Astrocyte of the spinal cord (primary cell): ENCODE measurements at places on chromosomes 3 and 15.
A peak's percentile ranks its signal among the peaks of the same experiment; 100 is the strongest.

DNA sequence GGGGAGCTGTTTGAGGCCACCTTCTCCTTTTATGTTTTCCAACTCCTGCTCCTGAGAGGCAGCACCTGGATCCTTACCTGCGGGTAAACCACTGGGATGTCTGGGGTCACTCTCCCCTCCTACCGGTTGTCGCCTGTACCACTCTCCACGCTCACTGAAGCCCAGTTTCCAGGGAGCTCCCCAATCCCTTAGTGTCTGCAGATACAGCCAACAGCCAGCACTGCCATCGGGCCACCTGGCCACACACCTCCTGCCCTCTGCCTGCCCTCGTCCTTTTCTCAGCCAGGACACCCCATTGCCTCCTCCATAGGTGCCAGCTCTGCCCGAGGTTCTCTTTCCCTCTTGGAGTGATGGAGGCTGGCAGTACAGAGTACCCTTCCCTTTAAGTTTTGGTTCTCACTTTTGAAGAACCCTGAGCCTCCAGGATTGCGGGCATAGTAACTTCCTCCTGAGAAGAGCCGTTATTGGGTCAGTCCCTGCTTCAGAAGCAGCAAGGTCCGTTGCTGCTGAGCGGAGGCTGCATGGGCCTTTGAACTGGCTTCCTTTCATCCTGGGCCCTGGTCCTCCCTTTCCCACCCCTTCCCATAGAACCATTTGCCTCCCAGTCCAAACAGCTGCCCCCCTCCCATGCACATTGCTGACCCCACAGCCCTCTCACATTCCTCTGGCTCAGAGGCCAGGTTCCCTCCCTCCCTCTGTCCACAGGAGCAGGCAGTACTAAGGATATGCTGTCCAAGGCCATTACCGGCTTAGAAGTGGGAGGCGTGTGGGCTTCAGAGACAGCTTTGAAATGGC is 30.9 kb downstream of the ARNT2 start:
- DNase-seq = no peak

DNA sequence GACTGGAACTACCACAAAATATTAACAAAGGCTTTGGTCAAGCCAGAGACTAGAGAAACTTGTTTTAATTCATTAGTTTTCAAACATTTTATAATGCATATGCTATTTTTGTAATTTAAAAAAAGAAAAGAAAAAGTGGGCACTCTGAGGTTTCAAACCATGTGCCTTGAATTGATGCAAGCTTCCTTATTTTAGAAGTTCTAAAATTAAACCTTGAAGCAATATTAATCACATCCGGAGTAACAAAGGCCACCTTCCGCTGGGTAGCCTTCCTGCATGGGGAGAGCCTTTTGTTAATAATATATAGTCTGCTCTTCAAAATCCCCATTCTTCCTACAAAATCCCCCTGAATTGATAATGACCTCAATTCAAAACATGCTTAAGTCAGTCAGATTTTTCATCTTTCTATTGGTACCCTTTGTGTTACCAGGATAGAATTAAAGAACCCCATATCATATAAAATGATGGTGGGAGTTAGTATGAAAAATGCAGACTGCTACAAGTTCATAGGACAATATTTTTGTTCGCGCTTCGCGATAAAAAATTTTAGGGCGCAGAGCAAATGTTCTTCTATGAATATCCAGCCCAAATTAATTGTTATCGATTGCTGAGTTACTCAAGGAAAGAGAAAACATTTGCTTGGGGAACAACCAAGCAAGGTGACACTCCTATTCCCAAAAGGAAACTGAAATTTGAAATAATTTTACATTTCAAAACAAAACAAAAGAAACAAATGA is 30.6 kb downstream of the LDHAL6B start:
- DNase-seq = no peak

DNA sequence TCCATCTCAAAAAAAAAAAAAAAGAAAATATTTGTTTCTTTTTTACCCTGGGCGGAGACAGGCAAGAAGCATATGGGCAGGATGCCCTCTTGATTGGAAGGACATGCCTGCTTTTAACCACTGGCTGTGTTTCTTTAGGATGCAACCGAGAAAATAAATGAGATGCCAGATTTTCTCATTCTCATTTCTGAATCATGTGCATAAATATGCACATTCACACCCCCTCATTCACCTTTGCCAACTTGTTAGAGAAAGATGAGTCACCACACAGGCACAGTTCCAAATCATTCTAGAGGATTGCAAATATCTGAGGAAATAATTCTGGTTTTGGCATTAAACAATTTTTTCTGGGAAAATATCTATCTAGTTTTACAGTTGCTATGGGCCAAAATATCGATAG is 3.3 kb downstream of the LIPH start:
- peak; percentile 94 for DNase-seq

GRCh38 chr3:192875971-192876565 is 41.6 kb downstream of the MB21D2 start:
- no peak for DNase-seq

- DNase-seq = no peak
These were observed 48.1 kb downstream of the RAB11A start for GRCh38 chr15:65917407-65917756.

- peak; percentile 76 for DNase-seq
These were observed 75.3 kb upstream of the LEKR1 start for GRCh38 chr3:156750874-156751245.

- DNase-seq = no peak
These were observed 53.9 kb downstream of the MEF2A start for GRCh38 chr15:99619712-99620111.

DNA sequence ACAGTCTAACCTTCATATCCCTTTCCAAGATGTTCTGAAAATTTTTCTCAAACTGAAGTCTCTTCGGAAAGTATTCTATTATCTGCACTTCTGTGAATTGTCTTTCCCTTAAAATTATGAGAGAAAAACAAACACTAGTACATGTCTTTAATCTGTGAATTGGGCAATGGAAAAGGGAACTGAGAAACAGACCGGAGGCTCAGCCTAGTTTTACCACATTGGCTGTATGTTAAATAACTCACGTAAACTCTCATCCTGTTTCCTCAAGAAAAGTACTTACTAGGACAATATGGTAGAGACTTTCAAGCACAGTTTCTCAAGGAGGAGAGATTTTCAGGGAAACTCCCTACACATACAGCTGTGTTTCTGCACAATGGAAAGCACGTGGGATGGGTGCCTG is 982.2 kb upstream of the SEMA6D start:
- no peak for DNase-seq

DNA sequence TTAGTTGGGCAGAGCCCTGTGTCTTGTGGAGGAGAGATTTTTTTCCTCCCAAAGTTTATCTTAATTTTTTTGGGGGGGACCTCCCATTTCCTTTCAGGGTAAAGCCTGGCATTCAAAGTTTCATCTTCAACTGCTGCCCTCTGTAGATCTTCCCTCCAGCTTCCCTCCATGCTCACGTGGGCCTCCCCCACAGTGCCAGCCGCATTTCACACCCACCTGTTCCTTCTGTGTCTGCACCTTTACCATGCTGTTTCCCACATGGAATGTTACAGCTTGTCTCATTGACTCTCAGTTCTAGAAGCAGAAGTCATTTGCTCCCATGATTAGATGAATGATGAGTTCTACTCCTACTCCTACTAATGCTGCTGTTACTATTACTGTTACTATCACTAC is 6.5 kb downstream of the CELF6 start:
- no peak for DNase-seq

GRCh38 chr3:183880121-183880520 is 4.6 kb downstream of the PARL start:
- no peak for DNase-seq

GRCh38 chr3:157861076-157861765 is 245.0 kb downstream of the SHOX2 start:
- DNase-seq = no peak

DNA sequence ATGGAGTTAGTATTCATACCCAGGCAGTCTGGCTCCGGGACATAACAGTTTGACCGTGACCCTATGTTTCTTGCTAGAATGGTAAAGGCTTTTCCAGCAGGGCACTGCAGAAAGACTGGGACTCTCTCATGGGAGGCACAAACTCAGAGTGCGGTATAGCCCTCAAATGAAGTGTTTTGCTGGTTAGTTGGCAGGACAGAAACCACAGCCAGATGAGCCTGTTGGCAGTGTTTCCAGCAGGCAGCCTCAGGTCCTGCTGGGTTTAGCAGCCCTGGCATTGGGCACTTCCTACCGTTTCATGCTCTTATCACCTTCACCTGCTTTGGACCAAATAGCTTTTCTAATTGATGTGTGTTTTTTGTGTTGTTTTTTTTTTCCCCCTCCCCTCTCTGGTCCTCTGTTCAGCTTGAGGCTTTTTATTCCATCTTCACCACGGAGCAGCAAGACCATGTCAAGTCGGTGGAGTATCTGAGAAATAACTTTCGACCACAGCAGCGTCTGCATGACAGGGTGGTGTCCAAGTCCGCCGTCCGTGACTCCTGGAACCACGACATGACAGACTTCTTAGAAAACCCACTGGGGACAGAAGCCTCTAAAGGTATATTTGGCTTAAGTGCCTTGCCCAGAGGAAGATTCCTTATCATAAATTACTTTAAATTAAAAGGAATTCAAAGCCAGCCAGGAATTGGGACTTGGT is 205.6 kb downstream of the FEZF2 start:
- DNase-seq = peak; percentile 69

DNA sequence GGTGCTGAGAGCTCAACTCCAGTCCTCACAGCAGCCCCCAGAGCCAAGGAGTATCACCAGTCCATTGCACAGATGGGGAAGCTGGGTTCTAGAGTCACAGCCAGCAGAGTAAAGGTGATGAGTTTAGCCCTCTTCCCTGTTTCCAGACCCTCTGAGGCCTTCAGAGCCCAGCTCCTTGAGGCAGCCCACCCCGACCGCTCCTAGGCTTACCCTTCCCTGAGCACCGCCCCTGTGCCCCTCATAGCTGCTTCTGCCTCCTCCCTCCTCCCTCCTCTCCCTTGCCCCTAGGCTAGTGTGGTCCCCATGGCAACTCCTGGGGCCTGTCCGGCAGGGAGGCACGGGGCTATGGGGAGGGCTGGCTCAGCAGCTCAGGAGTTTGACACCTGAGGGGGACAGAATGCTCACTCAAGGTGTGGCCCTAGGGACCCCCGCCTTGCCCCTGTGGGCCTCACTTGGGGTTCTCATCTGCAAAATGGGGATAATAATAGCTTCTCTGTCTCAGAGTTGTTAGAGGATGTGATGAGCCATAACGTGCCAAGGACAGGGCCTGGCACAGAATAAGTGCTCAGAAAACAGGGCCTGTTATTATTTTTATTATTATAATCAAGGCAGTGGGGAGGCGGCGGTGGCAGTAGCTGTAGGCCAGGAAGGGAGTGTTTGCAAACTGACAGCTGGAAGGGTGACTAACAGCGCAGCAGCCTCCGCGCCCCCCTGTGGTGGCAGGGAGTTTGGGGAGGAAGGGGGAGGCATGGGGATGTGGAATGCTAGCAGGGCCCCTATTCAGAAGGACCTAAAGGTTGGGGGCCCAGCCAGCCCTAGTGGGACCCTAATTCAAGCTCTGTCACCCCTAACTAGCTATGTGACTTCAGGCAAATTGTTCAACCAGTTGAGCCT is 11.5 kb downstream of the CSK start:
- DNase-seq = peak; percentile 32

GRCh38 chr15:67146875-67147381 is 81.5 kb downstream of the SMAD3 start:
- DNase-seq = peak; percentile 92

GRCh38 chr3:74633021-74633420 is 18.6 kb upstream of the CNTN3 start:
- DNase-seq = no peak

GRCh38 chr15:78624651-78625590 is 4.1 kb upstream of the CHRNA3 start:
- no peak for DNase-seq

DNA sequence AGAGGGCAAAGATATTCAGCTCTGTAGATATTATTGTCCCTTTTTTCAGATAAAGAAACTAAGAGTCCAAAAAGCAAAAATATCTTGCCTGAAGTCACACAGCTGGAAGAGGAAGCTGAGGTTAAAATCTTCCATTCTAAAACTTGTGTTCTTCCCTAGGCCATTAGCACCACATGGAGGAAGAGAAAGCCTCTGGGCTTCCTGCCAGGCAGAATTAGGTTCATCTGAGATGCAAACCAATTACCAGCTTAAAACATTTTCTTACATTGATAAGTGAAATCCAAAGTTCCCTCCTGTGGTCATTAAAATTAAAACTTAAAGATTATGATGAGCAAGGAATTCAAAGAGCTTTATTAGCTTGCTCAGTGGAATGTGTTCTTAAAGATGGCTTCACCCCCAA is 235.3 kb upstream of the SETMAR start:
- no peak for DNase-seq

DNA sequence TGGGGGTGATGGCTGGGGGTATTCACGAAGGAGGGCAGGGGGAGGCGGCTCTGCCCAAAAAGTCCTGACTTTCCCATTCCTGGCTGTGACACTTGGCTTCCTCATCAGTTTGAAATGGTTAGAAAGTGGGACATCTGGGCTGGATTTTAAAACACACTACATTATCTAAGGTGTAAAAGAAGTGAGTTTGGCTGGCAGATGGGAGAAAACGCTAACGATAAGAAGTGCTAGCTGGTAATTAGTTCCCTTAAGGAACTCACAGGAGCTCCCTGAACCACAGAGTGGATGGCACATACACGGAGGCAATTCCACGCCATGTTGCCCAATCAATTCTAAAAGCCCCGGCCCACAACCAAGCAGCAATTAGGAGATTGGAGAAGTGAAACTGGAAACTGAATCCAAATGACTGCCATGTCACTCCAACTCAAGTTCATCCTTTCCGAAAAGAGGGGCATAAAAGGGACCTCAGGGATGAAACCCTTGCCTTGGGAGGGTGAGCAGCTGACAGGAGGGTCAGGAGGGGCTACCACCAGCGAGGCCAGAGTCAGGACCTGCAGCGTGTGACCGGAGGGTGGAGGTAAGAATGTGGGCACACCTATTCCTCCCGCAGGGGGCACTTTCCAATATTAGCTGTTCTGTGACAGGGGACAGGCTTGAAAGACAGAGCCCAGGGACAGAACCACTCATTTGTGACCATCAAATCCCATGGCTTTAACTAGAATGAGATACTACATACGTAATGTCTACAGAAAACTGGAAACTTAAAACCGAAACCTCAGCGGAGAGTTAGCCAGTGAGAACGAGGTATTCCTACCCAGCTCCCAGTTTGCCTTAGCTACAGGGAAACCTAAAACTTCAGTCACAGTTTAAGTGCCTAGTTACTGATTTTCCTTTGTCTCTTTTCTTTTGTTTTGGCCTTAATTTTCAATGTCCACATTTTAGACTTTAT is 95.3 kb upstream of the OXTR start:
- no peak for DNase-seq

DNA sequence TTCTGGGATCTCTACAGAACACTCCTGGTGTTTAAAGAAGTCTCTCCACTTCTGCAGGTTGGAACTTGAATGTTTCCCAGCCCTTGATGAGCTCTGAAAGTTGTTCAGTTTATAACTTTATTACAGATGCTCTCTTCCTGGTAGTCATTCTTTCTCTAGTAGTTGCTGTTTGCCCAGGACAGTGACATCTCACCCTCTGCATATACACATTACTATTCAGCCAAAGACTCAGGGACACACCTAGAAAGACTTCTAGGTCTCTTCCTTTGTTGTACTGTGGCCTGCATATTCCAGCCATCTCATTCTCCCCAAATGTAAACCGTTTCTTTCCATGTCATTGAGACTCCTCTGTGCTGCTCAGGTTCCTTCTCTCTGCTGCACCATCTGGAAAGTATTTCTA is 76.7 kb downstream of the MITF start:
- DNase-seq = no peak
